ENCODE measurements at places on chromosomes 4 and X.

DNA sequence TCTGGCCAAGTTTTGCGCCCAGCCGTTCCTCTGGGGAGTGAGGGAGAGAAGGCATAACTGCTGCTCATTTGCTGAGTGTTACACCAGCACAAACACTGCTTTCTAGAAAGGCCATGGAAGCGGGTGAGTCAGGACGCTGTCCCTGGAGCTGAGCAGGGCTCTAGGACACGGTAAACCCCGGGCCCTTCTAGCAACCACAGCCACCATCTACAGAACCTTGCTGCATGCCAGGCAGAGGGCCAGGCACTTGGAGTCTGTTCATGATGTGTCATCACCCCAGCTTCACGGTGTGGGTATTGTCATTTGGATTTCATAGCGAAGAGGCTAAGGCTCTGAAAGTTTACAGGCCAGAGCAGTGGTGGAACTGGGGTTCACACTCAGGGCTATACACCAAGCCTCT lies 31.8 kb upstream of the C4orf50 start:
- DNase-seq: no peak

DNA sequence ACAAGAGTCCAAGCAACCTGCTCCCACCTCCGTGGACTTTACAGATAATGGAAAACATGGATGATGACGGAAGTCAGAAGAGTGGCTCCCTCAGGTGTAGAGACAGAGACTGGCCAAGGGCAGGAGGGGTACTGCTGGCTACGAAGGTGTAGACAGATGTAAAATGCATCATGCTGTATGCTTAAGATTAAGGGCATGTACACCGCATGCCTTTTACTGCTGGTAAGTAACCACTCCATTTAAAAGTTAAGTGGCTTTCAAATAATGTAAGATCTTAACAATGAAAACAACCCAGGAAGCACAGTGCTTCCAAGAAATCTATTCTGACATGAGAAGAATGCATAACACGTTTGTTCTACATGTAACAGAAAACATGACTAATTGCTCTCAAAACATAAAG lies 76.9 kb upstream of the FAM9B start:
- DNase-seq: no peak

DNA sequence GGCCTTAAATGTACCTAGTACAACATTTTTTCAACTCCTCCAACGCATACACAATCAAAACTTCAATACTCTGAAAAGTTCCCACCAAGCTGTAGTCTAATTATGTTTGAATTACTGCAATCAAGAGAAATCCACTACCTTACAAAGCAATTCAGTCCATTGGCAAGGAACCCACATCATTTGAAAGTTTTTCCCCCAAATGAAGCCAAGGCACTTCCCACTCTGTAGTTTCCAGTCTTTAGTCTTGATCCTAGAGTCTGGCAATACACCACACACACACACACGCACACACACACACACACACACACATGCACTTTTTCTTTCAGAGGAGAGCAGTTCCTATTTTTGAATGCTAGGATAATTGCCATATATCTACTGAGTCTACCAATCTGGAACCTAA lies 79.6 kb downstream of the ANTXR2 start:
- DNase-seq: no peak

- DNase-seq: no peak
Observed at GRCh38 chrX:141164406-141164805, 12.5 kb downstream of the LDOC1 start.

- DNase-seq: no peak
Observed at GRCh38 chr4:6448476-6449170, 23.8 kb downstream of the PPP2R2C start.

DNA sequence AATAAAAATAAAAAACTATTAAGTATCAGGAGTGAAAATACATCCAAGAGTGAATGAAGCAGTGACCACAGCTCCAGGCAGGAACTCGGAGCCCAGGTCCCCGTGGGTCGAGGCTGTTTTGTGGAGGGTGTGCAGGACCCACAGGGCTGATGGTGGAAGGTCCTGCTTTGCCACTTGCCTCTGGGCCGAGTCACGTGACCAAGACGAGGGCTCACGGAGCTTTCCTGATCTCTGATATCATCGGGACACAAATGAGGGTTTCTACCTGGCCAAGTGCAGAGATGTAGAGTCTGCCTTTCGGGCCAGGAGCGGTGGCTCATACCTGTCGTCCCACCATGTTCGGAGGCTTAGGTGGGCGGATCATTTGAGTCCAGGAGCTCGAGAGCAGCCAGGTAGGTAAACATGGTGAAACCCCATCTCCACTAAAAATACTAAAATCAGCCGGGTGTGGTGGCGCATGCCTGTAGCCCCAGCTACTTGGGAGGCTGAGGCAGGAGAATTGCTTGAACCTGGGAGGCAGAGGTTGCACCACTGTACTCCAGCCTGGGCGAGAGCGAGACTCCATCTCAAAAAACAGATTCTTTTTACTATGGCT lies 7.2 kb downstream of the SLC25A6 start:
- DNase-seq: no peak

GRCh38 chr4:122249357-122249756 lies 97.2 kb downstream of the BLTP1 start:
- DNase-seq: no peak

- no peak for DNase-seq
Observed at GRCh38 chr4:174575436-174575835, 53.1 kb upstream of the HPGD start.

GRCh38 chrX:95645738-95646137 lies 1038.9 kb upstream of the DIAPH2 start:
- no peak for DNase-seq

GRCh38 chr4:118289794-118290193 lies 63.0 kb downstream of the PRSS12 start:
- DNase-seq: no peak

- DNase-seq: no peak
Observed at GRCh38 chr4:145436796-145437195, 44.9 kb upstream of the SMAD1 start.

GRCh38 chr4:41095192-41095872 lies 119.0 kb downstream of the APBB2 start:
- no peak for DNase-seq

GRCh38 chr4:147740176-147740575 lies 8.3 kb downstream of the ARHGAP10 start:
- DNase-seq: no peak

- no peak for DNase-seq
Observed at GRCh38 chr4:174084542-174084941, 198.9 kb downstream of the FBXO8 start.

GRCh38 chr4:123043013-123043412 lies 120.6 kb upstream of the NUDT6 start:
- no peak for DNase-seq

GRCh38 chrX:74980802-74981201 lies 55.5 kb upstream of the NEXMIF start:
- DNase-seq: no peak

GRCh38 chr4:34516524-34516923 lies 1727.8 kb downstream of the ARAP2 start:
- no peak for DNase-seq

DNA sequence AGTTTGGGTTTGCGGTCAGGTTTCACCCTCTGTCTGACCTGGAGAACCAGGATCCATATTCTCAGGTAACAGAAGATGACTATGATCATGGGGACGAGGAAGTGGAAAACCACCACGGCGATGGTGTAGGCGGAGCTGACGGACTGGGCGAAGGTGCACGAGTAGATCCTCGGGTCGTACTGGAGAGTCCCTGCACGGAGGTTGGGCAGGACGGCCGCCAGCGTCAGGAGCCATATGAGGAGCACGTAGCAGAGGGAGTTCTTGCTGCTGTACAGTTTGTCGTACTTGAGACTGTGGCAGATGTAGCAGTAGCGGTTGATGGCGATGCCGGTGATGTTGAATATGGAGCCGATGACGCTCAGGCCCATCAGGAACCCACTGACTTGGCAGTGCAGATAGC lies 21.3 kb downstream of the MTNR1A start:
- no peak for DNase-seq

DNA sequence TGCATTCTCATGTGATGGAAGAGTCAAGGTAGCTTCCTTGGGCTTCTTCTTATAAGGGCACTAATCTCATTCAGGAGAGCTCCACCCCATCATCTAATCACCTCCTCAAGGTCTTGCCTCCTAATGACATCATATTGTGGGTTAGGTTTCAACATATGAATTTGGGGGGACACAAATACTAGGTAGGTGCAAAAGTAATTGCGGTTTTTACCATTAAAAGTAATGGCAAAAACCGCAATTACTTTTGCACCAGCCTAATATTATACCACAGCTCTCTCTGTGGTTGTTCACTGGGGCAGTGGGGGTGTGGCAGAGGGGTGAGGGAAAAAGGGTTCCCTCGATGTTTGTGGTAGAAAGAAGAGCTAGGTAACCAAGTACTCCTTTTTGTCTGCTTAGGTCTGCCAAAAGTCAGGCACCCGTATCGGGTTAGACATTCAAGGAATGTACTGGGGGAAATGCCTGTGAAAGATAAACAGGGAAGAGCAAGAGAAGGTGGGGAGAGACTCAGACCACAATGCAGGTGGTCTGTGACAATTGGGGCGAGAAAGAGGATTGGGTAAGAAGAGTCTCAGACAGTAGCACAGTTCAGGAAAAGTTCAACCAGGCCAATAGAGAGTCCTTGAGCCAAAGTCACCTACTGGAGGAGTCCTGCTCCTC lies 78.9 kb upstream of the MTM1 start:
- no peak for DNase-seq

DNA sequence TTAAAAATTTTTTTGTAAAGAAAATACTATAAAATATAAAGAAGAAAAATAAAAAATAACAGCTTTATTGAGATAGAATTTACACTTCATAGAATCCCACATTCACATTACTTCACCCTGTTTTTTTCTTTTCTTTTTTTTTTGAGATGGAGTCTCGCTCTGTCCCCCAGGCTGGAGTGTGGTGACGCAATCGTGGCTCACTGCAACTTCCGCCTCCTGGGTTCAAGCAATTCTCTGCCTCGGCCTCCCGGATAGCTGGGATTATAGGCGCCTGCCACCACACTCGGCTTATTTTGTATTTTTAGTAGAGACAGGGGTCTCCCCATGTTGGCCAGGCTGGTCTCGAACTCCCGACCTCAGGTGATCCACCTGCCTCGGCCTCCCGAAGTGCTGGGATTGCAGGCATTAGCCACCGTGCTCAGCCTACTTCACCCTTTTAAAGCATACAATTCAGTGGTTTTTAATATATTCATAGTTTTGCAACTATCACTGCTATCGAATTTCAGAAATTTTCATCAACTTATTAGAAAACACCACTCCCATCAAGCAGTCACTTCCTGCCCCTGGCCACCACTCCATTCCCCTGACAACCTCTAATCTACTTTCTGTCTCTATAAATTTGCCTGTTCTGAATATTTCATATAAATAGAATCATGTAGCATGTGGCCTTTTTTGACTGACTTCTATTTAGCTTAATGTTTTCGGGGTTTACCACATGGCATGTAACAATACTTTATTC lies 48.7 kb downstream of the TMEM131L start:
- no peak for DNase-seq

- no peak for DNase-seq
Observed at GRCh38 chr4:128141866-128142265, 80.8 kb downstream of the LARP1B start.

DNA sequence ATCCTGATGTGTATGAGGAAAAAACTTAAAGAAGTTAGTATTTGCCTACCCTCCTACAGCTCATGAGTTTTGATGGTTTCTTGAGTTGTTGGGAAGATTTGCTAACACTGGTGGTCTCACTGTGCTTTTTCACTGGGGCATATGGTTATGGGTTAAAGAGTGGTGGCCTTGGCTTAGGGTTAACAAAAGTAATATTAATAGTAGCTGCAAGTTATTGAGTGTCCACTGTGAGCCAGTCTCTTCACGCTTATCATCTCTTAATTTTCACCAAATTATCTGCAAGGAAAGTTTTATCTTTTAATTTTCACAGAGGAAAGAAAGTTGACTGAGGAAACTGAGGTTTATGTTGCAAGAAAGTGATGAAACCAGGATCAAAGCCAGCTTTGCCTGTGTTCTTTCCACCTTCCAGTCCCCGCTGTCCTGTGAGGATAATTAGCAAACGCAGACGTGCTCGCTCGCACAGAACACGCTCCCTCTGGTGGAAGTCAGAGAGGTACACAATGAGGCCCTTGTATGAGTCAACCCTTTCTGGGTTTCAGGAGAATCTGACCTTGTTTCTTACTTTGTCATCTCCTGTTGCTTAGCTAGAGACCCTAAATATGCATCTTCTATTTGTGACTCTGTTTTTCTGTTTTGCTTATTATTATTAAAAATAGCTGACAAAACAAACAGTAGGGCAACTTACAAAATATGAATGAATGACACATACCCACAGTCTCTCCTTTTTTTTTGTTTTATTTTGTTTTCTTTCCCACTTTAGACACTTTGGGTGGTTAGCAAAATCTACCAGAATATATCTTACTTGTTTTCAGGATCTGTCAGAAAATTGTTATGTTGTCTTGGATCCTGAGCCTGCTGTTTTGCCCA lies 94.3 kb downstream of the DDIT4L start:
- DNase-seq: peak; percentile 40
